Fibroblast of skin of right quadriceps (primary cell): ENCODE measurements at places on chromosomes 7 and 10.
A peak's percentile ranks its signal among the peaks of the same experiment; 100 is the strongest.

DNA sequence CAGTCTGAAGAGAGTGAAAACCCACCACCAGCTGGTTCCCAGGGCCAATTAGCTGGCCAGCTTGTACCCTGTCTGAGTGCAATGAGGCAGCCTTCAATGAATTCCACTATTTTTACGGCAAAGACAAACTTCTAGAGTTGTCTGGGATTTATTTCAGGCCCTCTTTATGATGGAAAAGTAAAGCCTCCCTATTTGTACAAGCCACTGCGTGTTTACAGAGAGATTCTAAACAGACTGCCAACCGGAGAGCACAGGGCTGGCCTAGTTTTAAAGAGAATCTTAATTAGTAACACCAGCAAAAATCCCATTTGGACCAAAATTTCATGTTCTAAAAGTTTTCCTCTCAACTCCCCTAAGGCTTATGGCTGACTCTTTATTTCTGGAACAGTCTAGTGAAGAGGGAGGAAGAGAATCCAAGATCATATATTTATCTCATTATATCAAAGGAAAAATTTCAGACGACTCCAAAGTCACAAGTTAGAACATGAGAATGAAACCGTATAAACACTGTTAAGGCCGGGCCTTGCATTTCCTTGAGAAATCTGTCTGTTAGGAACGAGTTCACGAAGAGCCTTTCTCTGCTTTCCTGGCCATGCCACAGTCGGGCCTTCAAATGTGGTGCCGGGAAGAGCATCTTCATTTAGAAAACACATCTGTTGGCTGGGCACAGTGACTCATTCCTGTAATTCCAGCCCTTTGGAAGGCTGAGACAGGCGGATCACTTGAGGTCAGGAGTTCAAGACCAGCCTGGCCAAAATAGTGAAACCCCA, 724.6 kb upstream of the NRP1 start:
- DNase-seq, result no peak

DNA sequence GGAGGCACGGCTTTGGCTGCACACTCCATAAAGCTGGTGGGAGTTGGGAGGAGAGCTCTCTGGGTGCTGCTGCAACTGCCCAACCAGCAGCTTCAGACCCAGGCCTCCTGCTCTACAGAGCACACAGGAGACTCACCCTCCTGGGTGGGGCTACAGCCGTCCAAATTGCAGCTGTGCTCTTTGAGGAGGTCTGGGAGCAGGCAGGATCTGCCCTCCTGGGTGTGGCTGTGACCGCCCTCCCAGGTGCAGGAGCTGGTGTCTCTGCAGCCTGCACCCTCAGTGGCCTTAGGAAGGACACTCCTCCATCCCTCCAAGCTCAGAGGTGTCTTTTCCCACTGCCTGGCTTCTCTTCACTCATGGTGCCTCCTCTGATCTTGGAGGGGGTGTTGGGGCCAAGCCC, 20.0 kb upstream of the PRF1 start:
- DNase-seq, result no peak

GRCh38 chr7:31047313-31048146, 4.6 kb upstream of the ADCYAP1R1 start:
- DNase-seq, result no peak

DNA sequence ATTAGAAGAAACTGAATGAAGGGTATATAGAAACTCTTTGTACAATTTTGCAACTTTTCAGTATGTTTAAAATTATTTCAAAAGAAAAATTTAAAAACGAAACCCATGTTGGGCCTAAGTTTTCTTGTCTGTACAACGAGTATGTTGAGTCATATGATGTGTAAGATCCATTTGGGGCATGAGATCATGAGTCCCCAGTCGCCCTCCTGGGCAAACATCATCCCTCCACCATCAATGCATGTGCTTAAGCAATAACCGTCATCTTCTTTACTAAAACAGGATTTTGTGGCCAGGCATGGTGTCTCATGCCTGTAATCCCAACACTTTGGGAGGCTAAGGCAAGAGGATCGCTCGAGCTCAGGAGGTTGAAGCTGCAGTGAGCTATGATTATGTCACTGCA, 54.2 kb upstream of the CDCA7L start:
- DNase-seq, result peak; percentile 14

GRCh38 chr10:83934062-83934461, 205.2 kb upstream of the GHITM start:
- no peak for DNase-seq
